ENCODE measurements at places on chromosomes 1 and 21.

DNA sequence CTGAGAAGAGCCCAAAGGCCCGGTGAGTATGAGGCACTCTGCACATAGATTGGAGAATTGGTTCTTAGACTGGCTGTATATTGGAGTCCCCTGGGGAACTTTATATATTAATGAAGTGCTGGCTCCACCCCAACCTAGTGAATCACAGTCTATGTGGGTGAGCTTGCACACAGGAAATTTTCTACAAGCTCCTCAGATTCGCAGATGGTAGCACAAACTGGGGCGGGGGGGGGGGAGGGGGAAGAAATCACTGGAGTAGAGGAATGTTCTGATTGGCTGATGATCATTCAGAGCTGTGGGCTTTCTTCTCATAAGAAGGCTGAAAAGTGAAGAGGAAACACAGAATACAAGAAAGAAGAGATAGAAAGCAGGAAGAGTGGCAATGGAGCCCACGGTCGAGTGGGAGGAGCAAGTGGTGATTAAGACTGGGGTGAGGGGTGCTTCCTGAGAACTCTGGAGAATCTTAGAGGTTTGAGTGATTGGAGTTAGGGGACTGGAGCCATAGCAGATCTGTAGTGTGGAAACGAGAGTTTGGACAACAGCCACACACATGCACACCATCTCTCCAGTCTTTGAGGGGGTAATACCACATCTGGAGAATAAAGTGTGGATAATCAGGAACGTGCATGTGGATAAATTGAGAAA, 465.9 kb upstream of the DAB1 start:
- no peaks in the 10 kb centered on the region for H3K36me3 ChIP-seq
- no peaks in the 10 kb centered on the region for H3K27me3 ChIP-seq
- no peak for DNase-seq
- H3K27ac ChIP-seq = no peak overlapping the region

DNA sequence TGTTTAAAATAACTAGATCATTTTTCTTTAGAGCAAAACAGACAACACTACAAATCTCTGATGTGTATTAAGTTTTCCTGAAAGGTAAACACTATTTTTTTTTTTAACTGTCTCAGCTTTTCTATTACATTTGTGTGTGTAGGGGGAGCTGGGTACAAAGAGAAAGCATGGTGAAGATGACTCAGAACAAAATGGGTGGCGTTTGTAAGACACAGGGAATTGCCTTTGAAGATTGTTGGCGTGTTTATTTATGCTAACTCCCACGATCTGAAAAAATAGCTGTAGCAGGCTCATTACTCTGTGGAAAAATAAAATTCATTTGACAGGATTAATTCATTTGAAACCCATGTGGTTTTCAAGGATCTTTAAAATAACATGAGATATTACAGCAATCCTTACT, 285.1 kb downstream of the RYR2 start:
- H3K4me1 ChIP-seq = no peaks in the 10 kb centered on the region
- no peak overlapping the region for H3K4me3 ChIP-seq
- no peaks in the 10 kb centered on the region for H3K36me3 ChIP-seq
- H3K27me3 ChIP-seq = no peaks in the 10 kb centered on the region

GRCh38 chr1:119410961-119411360, 4.0 kb upstream of the HSD3B2 start:
- no peaks in the 10 kb centered on the region for H3K27me3 ChIP-seq
- H3K4me1 ChIP-seq = no peaks in the 10 kb centered on the region
- no peaks in the 10 kb centered on the region for H3K36me3 ChIP-seq

- no peak for DNase-seq
- H3K27me3 ChIP-seq = no peaks in the 10 kb centered on the region
- no peak overlapping the region for H3K4me3 ChIP-seq
- no peaks in the 10 kb centered on the region for H3K36me3 ChIP-seq
- H3K27ac ChIP-seq = no peak overlapping the region
- H3K4me1 ChIP-seq = no peaks in the 10 kb centered on the region
Observed at GRCh38 chr1:147824001-147824400, 63.6 kb upstream of the GJA5 start.

- no peak overlapping the region for H3K27ac ChIP-seq
- no peak for DNase-seq
- H3K27me3 ChIP-seq = no peaks in the 10 kb centered on the region
- H3K4me1 ChIP-seq = no peaks in the 10 kb centered on the region
Observed at GRCh38 chr21:38956856-38957571, 151.3 kb downstream of the ETS2 start.

GRCh38 chr1:226001963-226002666, 3.0 kb upstream of the SDE2 start:
- no peak overlapping the region for H3K27ac ChIP-seq
- no peak for DNase-seq
- no peaks in the 10 kb centered on the region for H3K36me3 ChIP-seq
- no peak overlapping the region for H3K4me3 ChIP-seq
- H3K4me1 ChIP-seq = peaks cover 36% of the 10 kb centered on the region

DNA sequence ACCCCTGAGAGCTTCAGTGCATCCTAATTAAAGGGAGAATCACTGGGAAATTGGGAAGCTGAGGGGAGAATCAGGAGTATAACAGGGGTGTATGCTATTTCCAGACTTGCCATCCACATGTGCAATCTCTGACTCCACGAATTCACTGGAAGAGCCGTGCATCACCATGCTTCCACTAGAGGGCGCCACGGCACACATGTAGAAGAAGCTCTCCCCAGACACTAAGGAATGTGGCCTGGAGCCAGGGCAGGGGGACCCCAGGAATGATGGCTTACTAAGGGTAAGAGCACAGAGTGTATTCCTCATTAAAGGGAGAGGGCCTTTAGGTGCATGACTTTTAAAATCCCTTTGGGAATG, 81.5 kb downstream of the ABCA4 start:
- peaks cover 4% of the 10 kb centered on the region for H3K4me1 ChIP-seq
- no peak overlapping the region for H3K27ac ChIP-seq
- DNase-seq = peak; percentile 96
- H3K27me3 ChIP-seq = no peaks in the 10 kb centered on the region
- H3K36me3 ChIP-seq = no peaks in the 10 kb centered on the region

- no peaks in the 10 kb centered on the region for H3K27me3 ChIP-seq
- H3K4me3 ChIP-seq = no peak overlapping the region
- H3K4me1 ChIP-seq = no peaks in the 10 kb centered on the region
- H3K36me3 ChIP-seq = no peaks in the 10 kb centered on the region
- no peak overlapping the region for H3K27ac ChIP-seq
Observed at GRCh38 chr1:37181425-37181824, 147.1 kb upstream of the GRIK3 start.

GRCh38 chr1:108556499-108556898, 3.4 kb upstream of the EEIG2 start:
- H3K4me1 ChIP-seq = peaks cover 24% of the 10 kb centered on the region
- no peak for DNase-seq
- H3K36me3 ChIP-seq = no peaks in the 10 kb centered on the region
- no peak overlapping the region for H3K27ac ChIP-seq
- H3K4me3 ChIP-seq = no peak overlapping the region

DNA sequence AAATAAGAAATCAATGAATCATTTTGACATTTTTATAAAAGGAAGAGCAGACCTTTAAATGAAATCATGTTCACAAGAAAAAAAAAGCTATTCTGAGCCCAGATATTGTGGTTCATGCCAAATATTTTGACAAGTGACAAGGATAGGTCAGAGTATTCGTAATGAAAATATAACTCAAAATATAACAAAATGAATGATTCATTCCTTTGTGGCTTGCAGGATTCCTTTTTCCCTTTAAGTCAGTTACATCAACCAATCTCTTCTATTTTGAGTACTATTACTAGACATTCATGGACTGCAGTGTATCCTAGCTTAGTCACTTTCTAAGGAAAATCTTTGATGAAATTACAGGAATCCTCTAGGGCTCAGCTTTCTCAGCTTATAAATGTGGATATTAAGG, 188.7 kb downstream of the COL11A1 start:
- DNase-seq = no peak
- no peaks in the 10 kb centered on the region for H3K27me3 ChIP-seq
- no peak overlapping the region for H3K4me3 ChIP-seq
- no peak overlapping the region for H3K27ac ChIP-seq
- H3K36me3 ChIP-seq = no peaks in the 10 kb centered on the region
- no peaks in the 10 kb centered on the region for H3K4me1 ChIP-seq

GRCh38 chr1:164320790-164321731, 237.9 kb upstream of the PBX1 start:
- H3K27ac ChIP-seq = no peak overlapping the region
- H3K36me3 ChIP-seq = no peaks in the 10 kb centered on the region

DNA sequence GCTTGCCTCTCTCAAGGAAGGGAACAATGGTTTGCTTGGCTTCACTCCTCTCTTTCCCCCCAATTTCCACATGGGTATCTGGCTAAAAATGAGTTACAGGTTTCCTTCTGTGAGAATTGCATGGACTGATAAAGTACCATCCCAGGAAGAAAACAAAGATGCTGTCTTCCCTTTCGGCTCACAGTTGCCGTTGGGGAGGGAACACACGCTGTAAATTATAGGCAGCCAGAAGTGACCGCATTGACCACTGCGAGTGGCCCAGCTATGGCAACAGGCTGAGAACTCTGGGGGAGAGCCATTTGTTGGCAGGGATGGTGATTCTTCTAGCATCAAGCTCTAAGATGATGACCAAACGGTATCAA, 2.9 kb downstream of the RUNX1 start:
- no peak overlapping the region for H3K4me3 ChIP-seq
- H3K27me3 ChIP-seq = no peaks in the 10 kb centered on the region
- DNase-seq = no peak
- peaks cover 3% of the 10 kb centered on the region for H3K4me1 ChIP-seq
- no peak overlapping the region for H3K27ac ChIP-seq
- no peaks in the 10 kb centered on the region for H3K36me3 ChIP-seq

DNA sequence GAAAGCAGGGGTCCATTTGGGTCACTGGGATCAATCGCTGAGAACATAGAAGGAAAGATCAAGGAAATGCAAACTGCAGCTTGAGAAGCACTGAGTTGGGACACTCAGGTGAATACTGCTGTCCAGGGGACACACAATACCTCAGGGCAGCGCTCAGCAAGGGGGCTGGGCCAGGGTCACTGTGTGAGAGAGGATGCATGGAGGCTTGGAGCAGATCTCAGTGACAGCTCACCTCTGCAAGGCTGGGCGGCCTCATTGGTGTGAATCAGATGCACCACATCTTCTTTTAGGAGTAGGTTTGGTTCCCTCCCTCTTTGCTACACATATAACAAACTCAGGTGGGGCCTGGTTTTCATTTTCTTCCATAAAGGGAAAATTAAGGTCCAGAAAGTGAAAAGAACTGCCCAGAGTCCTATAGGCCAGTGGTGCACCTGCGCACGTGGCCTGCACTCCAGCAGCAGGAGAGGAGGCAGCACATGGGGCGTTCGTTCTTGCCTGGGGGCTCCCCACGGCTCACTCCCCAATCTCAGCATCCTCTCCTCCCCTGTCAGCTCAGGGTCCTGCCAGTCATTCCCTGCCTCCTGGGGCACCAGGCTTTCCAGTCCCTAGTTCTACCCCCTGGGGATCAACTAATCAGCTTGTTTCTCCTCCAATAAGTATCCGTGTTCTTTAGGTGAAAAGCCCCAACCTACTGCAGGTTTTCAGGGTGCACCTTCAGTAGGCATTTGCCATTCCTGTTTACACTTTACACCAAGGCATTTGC, 1.5 kb downstream of the A3GALT2 start:
- no peak overlapping the region for H3K4me3 ChIP-seq
- no peaks in the 10 kb centered on the region for H3K27me3 ChIP-seq
- H3K36me3 ChIP-seq = no peaks in the 10 kb centered on the region
- H3K4me1 ChIP-seq = no peaks in the 10 kb centered on the region
- H3K27ac ChIP-seq = no peak overlapping the region
- no peak for DNase-seq

DNA sequence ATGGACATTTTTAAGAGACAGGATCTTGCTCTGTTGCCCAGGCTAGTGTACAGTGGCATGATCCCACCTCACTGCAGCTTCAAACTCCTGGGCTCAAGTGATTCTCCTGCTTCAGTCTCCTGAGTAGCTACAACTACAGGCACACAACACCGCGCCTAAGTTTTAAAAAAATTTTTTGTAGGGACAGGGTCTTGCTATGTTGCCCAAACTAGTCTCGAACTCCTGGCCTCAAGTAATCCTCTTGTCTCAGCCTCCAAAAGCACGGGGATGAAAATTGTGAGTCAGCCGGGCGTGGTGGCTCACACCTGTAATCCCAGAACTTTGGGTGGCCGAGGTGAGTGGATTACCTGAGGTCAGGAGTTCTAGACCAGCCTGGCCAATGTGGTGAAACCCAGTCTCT, 20.4 kb downstream of the MYSM1 start:
- no peak overlapping the region for H3K27ac ChIP-seq
- H3K36me3 ChIP-seq = peaks cover 77% of the 10 kb centered on the region
- H3K4me1 ChIP-seq = peaks cover 19% of the 10 kb centered on the region

- no peaks in the 10 kb centered on the region for H3K4me1 ChIP-seq
- no peaks in the 10 kb centered on the region for H3K27me3 ChIP-seq
- H3K36me3 ChIP-seq = no peaks in the 10 kb centered on the region
- no peak overlapping the region for H3K27ac ChIP-seq
- no peak for DNase-seq
Observed at GRCh38 chr1:245878585-245878984, 628.5 kb downstream of the SMYD3 start.

DNA sequence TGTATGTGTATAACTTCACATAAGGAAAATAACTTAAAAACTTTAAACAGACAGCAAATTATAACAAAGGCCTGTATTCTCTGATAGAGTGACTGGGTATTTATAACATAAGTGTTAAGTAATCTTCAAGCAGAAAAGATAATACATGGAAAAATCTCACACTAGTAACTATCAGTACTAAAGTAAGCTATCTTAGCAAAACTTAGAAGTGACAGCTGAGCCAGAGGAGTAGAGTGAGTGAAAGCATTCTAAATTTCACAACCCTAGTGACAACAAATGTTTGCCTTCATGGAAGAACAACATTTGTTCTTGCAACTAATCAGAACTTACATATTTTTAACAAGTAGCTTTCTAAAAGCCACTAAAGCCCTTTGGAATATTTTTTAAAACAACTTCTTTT, 74.5 kb upstream of the B3GALT2 start:
- no peaks in the 10 kb centered on the region for H3K27me3 ChIP-seq
- H3K4me3 ChIP-seq = no peak overlapping the region
- H3K27ac ChIP-seq = no peak overlapping the region
- no peaks in the 10 kb centered on the region for H3K36me3 ChIP-seq

- no peak overlapping the region for H3K27ac ChIP-seq
- peaks cover 7% of the 10 kb centered on the region for H3K4me1 ChIP-seq
- no peak for DNase-seq
- no peaks in the 10 kb centered on the region for H3K36me3 ChIP-seq
Observed at GRCh38 chr1:233509526-233509925, 104.4 kb upstream of the KCNK1 start.

DNA sequence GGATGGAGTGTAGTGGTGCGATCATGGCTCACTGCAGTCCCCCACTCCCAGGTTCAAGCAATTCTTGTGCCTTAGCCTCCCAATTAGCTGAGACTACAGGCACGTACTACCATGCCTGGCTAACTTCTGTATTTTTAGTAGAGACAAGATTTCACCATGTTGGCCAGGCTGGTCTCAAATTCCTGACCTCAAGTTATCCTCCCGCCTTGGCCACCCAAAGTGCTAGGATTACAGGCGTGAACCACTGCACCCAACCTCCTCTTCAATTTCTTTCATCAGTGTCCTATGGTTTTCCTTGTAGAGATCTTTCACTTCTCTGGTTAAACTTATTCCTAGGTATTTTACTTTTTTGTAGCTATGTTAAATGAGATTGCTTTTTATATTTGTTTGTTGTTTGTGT, 10.7 kb upstream of the MAST2 start:
- no peak overlapping the region for H3K27ac ChIP-seq
- no peak overlapping the region for H3K4me3 ChIP-seq
- no peaks in the 10 kb centered on the region for H3K27me3 ChIP-seq
- no peaks in the 10 kb centered on the region for H3K36me3 ChIP-seq
- DNase-seq = no peak

- H3K36me3 ChIP-seq = no peaks in the 10 kb centered on the region
- peaks cover 12% of the 10 kb centered on the region for H3K4me1 ChIP-seq
- H3K27ac ChIP-seq = no peak overlapping the region
- H3K4me3 ChIP-seq = no peak overlapping the region
Observed at GRCh38 chr1:229046251-229046853, 224.6 kb upstream of the RAB4A start.

Measured in GM23338 (cell line).